GM04504 (cell line): ENCODE measurements at places on chromosomes 6 and 20.

DNA sequence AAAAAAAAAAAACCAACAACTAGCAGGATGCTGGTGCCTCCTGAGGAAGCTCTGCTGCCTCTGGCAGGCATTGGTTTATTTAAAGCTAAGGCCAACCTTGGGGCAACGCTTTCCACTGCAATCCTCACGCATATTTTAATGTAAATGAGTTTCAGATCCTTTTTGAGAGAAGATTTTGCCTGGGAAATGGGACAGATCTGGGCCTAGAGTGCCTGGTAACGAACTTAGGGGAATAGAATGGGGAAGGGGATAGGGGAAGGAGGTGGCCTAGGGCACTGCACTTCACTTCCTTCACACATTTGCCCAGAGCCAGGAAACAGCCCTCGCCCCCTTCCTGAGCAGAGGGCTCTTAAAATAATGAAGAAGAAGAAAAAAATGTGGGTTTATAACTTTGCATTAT, 132.7 kb upstream of the TMEM170B start:
- no peak for DNase-seq

DNA sequence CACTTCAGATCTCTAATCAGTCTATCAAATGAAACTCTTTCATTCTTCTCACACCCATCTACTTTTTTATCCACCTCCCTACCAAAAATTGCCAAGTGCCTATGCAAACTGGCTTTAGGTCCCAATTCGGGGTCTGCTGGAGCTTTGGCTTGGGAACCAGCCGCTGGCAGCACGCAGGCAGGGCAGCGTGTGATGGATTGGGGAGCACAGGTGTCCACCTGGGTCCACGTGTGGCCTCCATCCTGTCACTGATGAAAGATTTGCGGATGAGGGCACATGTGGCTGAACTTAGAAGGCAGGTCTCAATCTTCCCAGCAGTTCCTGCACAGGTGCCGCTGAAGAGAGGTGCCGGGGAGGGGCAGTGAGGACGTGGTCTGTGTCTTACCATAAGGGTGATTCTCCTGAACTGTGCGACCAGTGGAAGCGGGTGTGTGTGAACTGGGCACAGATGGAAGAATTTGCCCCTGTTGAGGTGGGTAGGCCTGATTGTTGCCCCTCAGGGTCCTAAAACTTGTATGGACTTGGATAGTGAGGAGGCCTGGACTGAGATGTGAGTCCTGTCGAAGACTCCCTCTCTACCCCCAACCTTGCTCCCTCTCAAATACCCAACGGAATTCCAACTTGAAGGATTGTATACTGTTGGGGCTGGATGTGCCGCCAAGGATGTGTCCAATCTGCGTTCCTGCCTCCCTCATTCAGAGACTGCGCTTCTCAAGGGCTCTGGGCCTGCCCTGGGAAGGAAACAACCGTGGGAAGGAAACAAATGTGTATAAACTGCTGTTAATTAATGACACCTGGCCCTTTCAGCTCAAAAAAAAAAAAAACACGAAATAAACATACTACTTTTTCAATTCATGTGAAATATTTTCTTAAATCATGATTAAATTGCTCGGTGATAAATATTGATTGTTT, 18.4 kb upstream of the RAET1L start:
- DNase-seq = no peak

DNA sequence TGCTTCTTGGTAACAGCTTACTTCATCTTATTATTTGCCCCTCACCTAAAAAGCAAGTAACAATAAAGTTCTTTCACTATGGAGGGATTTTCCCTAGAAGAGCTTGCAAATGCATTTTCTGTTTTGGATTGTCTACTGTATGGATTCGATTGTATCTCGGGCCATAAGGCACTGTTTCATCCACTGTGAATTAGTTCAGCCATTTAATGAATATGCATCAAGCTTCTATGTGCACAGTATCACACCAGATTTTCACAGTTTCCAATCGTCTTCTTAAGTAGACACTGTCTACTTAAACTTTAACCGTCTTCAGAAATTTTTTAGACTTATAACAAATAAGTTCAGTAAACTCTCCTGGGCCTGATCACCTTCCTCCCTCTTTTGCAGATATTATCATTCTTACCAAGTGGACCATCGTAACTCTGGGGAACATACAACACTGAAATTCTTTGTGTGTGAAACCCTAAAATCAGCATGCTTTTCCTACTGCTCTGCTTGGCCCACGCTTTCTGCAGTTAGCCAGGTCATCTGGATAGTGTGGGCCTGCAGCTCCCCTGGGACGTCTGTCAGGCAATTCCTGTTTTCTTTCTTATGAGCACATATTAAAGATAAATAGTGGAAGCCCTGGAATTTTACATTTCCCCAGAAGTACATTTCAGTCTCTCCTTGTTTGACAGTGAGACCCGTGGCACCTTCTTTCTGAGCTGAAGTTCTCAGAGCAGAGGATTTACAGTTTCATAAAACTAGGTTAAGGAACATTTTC, 136.5 kb upstream of the PDE10A start:
- DNase-seq = no peak

DNA sequence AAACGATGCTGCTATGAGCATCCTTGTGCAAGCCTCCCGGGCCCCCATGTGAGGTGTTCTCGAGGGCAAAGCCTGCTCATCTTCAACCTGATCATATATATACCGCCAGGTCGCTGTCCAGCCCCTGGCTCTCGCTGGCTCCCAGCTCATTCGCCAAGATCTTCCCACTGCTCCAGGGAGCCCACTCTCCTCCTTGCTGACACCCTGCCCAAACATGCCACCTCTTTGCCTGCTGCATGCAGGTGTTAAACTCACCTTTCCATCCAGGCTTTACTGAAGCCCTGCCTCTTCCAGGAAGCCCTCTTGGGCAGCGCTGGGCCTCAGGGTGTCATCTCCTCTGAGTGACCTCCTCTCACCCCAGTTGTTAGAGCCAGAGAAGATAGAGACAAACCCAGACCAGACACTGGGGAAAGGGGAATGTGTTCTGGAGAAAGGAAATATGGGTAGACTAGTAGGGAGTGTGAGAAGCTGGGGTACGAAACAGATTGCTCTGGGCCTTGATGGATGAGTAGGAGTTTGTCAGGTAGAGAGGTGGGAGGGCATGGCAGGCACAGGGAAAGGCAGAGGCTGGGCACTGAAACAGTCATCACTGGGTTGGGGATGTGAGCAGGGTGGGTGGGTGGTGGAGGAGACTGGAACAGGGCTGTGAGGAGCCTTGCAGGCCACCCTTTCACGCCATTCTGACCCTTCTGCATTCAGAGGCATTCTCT, 1.2 kb upstream of the DLGAP4 start:
- no peak for DNase-seq

DNA sequence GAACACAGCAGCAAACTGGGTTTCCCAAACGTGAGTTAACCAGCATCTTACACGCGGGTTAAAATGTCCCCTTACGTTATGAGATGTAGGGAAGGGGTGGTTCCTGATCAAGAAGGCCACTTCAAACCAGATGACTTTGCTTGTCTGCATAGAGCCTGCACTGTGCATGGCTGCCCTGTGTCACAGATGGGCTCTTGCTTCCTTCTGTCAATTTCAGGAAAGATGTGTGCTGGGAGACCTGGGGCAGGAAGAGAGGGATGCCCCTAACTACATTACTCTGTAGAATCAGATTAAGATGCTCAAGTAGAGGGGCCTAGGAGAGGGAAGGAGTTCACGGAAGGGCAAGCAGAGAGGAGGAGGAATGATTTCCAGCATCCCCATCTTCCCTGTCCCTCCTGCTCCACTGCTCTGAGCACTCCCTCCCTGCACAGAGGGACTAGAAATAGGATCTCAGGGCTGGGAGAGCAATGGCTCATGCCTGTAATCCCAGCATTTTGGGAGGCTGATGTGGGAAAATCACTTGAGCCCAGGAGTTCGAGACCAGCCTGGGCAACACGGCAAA, 63.5 kb upstream of the ZMYND8 start:
- DNase-seq = no peak

DNA sequence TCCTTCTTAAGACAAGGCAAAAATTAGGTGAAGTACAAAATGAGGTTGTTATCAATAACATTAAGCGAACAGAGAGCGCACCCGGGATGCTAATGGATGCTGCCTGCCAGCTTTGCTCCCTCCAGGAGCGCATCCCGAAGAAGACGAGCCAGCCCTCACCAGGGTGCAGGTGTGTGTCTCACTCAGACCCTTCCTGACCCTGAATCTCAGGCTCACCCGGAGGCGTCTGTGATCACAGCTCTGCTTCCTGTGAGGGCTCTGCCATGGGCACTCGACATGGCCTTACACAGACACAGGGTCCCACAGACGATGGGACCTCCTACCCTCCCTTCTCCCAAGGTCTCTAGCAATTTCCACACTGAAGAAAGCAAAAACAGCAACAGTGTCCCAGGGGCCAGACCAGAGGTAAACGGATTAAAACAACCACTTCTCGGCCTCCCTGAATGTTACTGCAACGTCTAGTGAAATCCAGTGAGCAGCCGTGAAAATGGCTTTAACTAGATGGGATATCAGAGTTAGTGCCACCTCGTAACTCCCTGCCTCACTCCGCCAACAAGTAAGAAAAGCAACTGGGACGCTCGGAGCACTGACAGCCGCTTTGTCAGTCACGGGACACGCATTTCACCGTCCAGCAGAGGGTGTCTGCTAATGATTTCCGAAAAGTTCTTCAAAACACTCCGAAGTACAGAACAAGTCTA, 11.7 kb downstream of the ZBTB46 start:
- DNase-seq = no peak

DNA sequence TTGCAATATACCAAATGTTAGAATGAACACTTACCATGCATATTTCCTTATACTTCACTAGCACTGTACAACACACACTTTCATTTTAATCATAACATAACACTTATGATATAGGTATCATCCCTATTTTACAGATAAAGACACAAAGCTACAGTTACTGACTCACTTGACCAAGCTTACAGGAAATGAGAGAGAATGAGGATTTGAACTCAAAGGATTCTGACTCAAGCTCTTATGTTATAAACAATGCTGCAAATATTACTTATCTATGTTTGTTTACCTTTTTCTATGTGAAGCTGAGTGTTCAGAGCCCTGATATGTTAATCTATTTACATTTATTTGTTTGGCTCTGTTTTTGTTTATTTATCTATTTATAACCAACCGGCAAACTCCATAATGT, 245.4 kb downstream of the PTPRK start:
- DNase-seq = no peak

DNA sequence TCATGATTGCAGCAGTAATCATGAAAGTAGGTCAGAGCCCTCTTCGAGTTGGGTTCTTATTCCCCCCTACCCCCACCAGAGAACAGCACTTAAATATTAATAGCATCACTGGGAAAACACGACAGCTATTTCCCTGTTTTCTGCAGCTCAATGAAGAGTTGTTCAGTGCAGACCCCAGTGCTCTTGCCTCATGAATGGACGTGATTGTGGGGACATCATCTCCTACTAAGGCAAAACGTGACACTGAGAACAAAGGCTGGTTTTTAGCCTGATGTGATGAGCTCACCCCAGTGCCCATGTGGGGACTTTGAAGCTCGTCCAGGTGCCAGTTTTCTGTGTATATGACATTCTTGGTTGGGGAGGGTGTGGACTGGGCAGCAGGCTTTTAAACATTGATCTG, 105.9 kb downstream of the SLC35F1 start:
- DNase-seq = no peak

DNA sequence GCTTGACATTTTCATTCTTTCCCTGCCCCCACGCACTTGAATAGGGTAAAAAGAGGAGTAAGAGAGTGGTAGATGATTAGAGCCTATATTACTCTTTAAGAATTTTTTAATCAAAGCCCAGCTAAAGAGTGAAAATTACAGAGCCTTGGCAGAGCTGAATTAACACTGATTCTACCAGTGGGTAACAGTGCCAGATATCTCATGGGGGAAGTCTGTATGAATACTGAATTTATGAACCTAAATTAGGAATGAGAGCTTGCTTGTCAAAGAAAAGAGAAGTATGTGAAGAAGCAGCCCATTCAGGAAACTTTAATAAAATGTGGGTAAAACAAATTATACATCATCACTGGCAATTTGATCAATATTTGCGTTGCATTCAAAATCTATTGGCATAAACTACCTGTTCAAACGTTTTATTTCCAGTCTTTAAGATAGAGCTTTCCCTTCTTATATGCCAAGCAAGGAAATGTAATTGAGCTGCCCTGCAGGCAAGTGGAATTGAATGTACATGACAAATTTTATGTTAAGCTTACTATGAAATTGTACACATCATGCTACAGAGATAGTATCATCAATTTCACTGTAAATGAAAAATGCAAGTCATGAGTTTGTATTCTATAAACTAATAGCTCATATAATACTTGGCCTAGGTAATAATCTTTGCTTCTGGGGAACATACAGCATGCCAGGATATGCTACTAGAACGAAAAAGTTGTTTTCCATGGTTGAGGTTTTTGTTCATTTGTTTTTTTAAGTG, 14.5 kb downstream of the SOBP start:
- DNase-seq = no peak

GRCh38 chr20:47360297-47361056, 4.0 kb upstream of the ZMYND8 start:
- DNase-seq = peak; percentile 51
